ENCODE measurements at places on chromosomes 11 and 22. TPM values are rescaled to one million over a fixed set of nuclear protein-coding genes. Genes with fewer than 3 reads are reported as not detected.
A peak's percentile ranks its signal among the peaks of the same experiment; 100 is the strongest.

- H3K27ac ChIP-seq = no peak overlapping the region
- DNase-seq = no peak
- H3K4me3 ChIP-seq = no peak overlapping the region
- no peaks in the 10 kb centered on the region for H3K27me3 ChIP-seq
- H3K36me3 ChIP-seq = no peaks in the 10 kb centered on the region
Observed at GRCh38 chr11:115591380-115591779, 87.2 kb upstream of the CADM1 start.

DNA sequence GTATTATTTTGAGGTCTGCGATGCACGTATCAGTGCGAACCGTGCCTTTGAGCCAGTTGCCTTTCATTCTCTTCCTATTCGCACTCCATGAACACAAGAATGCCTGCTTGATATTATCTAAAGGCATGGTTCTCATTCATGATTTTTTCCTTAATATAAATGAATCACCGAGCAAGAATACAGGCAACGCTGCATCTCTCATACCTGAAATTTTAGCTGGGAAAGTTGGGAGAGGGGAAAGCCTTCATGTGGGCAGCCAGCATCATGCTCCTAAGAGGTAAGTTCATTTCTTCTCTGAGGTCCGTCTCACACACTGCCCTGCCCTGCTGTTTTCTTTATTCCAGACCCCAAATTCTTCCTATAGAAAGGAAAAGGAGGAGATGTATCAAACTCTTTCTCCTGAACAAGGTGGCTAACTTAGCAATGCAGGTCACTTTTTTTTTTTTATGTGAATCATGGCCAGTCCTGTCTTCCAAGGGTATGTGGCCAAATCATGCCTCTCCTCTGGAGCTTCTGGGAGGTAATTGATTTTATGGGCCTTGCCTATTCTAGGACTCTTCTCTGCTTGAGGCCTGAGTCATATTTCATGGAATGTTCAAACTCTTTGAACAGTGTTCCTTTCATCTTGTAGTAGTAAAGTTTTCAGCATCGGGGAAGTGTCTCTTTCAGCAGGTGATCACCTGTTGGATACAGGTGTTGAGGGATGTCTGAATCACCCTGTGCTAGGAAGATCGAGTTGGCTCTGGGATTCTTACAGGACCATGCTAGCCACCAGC is 3.2 kb downstream of the GLB1L2 start:
- no peaks in the 10 kb centered on the region for H3K36me3 ChIP-seq
- H3K4me3 ChIP-seq = no peak overlapping the region
- H3K27me3 ChIP-seq = no peaks in the 10 kb centered on the region
- H3K27ac ChIP-seq = no peak overlapping the region

DNA sequence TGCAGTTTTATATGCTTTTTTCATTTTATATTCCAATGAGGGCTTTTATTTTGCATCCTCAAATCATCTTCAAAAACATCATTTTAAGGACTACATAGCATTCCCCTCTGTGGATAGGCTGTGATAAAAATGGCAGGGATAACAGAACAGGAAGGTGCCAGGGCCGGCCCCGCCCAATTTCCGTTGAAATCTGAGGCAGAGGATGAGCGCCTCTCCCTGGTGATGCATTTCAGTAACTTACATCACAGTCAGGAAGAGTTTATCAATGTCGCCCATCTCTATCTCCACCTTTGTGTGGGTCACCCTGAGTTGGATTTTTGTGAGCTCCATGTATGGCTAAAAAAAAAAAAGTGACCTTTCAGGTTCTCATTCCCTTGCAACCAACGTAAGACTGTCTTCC is 201.6 kb downstream of the DSCAML1 start:
- H3K27me3 ChIP-seq = no peaks in the 10 kb centered on the region
- no peak overlapping the region for H3K4me3 ChIP-seq
- no peak for DNase-seq
- no peak overlapping the region for H3K27ac ChIP-seq

DNA sequence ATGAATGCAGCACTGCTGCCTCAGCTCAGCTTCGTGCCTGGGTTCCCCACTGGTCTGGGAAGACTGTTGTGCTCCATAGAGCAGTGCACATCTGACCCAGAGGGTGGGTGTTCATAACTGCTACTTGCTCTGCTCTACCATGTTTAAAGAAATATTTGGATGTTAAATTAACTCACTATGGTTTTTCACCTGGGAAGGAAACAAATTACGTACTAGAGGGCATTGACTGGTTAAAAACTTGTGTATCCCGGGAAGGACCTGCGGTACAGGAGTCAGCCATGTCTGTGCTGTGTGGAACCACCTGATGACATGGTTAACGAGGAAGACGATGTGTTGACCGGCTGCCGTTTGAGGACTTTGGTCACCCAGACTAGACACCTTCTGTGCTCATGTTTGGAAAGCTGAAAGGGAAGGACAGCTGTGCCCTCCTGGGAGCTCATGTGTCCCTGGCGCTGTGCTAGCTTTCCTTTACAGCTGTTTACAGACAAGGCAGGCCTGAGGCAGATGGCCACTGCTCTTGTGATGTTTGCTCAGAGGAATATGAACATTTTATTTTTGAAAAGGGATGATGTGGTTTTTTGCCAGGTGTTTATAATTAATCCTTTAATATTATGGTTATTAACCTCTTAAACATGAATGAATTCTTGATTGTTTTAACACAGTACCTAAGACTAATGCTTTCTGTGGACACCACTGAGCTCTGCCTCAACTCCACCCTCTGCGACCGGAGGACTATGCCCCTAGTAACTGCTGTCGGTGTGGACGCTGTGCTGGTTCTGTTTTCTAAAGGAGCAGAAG is 14.3 kb upstream of the AIFM3 start:
- H3K4me1 ChIP-seq = peaks cover 21% of the 10 kb centered on the region
- no peak overlapping the region for H3K4me3 ChIP-seq
- DNase-seq = peak; percentile 89
- no peaks in the 10 kb centered on the region for H3K36me3 ChIP-seq

GRCh38 chr11:10648871-10649270 is 44.7 kb downstream of the IRAG1 start:
- no peaks in the 10 kb centered on the region for H3K27me3 ChIP-seq
- no peaks in the 10 kb centered on the region for H3K36me3 ChIP-seq
- no peak overlapping the region for H3K27ac ChIP-seq
- no peaks in the 10 kb centered on the region for H3K4me1 ChIP-seq
- H3K4me3 ChIP-seq = no peak overlapping the region
- no peak for DNase-seq

DNA sequence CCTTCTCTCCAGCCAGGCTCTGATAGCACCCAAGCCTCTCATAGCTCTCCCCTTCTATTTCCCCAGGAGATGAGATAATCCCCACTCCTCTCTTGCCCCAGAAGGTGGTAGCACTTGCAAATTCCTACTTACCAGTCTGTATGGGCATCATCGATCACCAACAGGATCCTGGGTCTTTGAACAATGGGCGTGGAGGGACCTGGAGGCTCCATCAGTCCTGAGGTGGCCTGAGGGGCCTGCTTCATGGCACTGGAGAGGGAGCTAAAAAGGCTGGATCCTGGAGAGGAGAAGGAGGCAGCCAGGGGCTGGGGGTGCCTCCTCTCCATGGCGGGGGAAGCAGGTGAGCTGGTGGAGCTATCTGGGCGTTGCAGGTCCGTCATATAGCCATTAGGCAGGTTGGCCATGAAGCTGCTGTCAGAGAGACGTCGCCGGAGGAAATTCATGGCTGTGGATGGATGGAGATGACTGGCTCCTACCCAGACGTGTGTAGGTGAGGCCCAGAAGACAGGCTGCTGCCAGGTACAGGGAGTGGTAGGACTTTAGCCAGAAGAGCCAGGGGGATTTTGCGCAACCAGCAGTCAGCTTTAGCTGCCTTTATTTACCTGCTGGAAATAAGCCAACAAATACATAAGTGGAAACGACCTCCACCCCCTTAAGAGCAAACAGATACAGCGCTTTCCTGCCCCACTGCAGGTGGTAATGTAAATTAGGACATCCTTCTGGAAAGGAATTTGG is 51.8 kb downstream of the SYN3 start:
- H3K36me3 ChIP-seq = no peaks in the 10 kb centered on the region
- no peak for DNase-seq
- H3K27me3 ChIP-seq = no peaks in the 10 kb centered on the region
- H3K27ac ChIP-seq = no peak overlapping the region

DNA sequence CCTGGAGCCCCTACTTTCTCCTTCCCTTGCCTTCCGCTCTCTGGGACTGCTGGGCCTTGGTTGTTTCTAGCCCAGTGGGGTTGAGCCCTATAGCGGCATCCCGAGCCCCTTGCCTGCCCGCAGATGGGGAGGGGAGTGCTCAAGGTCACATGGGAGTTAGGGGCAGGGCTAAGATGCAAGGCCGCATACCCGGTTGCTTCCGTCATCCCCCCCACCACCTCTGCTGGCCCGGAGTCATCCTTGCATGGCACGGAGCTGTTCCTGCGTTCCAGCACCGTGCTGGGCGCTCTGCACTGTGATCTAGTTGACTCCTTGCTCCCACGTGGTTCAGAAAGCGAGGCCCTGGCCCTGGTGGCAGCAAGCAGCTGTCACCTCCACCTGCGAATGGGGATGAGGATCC is 18.0 kb downstream of the FLRT1 start:
- no peak overlapping the region for H3K27ac ChIP-seq
- no peak overlapping the region for H3K4me3 ChIP-seq
- H3K27me3 ChIP-seq = no peaks in the 10 kb centered on the region
- no peaks in the 10 kb centered on the region for H3K36me3 ChIP-seq
- no peak for DNase-seq
- no peaks in the 10 kb centered on the region for H3K4me1 ChIP-seq

DNA sequence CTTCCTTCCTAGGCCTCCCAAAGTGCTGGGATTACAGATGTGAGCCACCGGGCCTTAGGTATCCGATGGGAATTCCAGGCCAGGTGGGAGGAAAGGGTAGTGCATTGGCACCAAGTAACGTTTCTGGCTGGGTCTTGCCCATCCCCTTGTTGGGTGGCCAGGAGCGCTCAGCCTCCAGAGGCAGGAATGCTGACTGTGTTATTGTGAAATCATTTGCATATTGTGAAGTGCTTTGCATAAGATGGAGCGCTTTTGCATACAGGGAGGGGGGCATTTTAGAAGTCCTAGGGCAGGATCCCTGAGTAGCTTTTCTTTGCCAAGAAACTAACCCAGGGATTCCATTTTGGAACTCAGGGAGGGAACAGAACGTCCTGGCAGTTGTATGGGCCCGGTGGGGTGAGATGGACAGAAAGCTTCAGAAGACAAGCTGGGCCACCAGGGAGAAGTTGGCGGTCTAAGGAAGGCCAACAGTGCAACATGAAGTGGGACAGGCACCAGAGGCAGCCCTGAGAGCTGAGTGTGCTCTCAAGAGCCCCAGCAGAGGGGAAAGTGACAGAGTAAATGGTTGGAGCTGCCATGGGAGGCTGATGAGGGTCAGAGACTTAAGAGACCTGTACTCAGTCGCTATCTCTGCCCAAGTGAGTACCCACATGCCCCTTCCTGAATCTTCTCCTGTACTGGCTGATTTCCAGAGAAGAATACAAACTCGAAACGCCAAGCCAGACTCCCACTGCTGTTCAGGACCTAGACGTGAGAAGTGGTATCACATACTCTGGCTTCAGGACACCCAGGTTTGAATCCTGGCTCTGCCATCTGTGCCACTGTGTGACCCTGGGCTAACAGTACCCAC is 1.3 kb upstream of the SLC39A13 start:
- H3K4me1 ChIP-seq = no peaks in the 10 kb centered on the region
- no peak for DNase-seq
- peak overlapping the region; percentile 46 for H3K4me3 ChIP-seq
- H3K27ac ChIP-seq = peak overlapping the region; percentile 94
- H3K36me3 ChIP-seq = no peaks in the 10 kb centered on the region

DNA sequence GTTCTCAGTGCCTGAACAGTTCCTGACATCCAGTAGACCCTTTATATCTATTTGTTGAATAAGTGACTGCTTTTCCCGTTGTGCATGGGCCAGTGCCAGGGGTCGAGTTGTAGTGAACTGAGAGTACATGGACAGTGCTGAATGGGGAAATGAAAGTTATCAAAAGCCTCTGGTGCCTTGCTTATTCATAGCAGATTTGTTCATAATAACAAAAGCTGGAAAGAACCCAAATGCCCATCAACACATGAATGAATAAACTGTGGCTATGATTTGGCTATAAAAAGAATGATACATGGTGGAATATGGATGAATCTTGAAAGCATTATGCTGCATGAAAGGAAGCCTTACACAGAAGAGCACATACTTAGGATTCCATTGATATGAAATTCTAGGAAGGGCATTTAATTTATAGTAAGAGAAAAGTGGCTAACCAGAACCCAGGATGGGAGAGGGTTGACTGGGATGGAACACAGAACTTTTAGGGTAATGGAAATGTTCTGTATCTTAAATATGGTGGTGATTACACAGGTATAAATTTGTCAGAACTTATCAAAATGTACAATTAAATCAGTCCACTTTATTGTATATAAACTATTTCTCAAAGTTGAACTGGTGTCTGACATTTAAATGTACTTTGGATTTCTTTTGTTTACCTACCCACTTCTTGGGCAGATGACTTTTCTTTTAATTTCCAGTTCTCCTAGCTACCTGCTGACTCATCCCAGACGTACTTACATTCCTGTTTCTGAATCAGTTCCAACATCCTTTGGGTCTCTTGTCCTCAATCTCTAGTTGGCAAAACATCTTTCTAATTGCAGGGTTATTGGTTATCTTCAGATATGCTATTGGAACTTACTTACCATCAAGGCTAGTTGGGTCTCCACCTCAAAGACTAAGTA is 42.8 kb downstream of the PACS1 start:
- no peaks in the 10 kb centered on the region for H3K27me3 ChIP-seq
- H3K27ac ChIP-seq = no peak overlapping the region
- peaks cover 18% of the 10 kb centered on the region for H3K4me1 ChIP-seq

- DNase-seq = no peak
- H3K36me3 ChIP-seq = no peaks in the 10 kb centered on the region
- no peak overlapping the region for H3K4me3 ChIP-seq
Observed at GRCh38 chr11:1303126-1303821, 6.2 kb downstream of the TOLLIP start.

GRCh38 chr11:16933291-16933690 is 80.9 kb downstream of the PLEKHA7 start:
- H3K4me3 ChIP-seq = no peak overlapping the region
- no peaks in the 10 kb centered on the region for H3K4me1 ChIP-seq
- no peak for DNase-seq

DNA sequence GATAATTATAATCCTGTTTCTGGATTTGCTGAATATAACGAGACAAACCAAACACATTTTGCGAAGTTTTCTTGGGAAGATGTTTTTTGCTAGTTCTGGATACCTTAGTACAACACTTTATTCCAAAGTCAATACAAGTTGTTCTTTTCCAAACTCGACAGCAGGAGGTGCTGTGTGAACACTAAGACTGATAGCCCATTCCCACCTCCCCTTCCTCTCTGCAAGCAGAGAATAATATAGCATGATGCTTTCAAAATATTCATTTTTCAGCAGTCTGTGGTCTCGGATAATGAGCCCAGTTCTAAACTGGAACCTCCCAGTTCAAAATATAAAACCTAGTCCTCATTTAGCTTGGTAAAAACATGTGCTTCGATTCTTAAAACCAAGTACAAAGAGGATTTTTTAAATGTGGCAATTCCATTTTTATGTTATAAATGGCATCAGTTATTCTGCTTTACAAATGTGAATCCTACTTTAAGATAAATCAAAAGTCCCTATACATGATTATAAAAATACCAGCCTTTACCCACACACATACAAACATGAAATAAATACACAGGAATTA is 129.1 kb downstream of the DCDC1 start:
- no peak overlapping the region for H3K4me3 ChIP-seq
- no peaks in the 10 kb centered on the region for H3K27me3 ChIP-seq
- no peaks in the 10 kb centered on the region for H3K4me1 ChIP-seq
- no peak overlapping the region for H3K27ac ChIP-seq
- DNase-seq = no peak
- H3K36me3 ChIP-seq = no peaks in the 10 kb centered on the region

Gene CADM1
- 5.2 TPM for total RNA-seq

Gene LRP4
- 23.6 TPM for total RNA-seq

Gene FIBIN
- total RNA-seq = 3.3 TPM

Gene CRYBB3
- total RNA-seq = 0.72 TPM

Gene MPPED2
- 0.57 TPM for total RNA-seq

Gene MYRF
- 14.9 TPM for total RNA-seq

Gene FAT3
- total RNA-seq = 0.10 TPM

Gene CCDC85B
- total RNA-seq = 16.3 TPM

Gene MS4A8
- 6.3 TPM for total RNA-seq
